ENCODE measurements at places on chromosomes 4 and X.
A peak's percentile ranks its signal among the peaks of the same experiment; 100 is the strongest.

DNA sequence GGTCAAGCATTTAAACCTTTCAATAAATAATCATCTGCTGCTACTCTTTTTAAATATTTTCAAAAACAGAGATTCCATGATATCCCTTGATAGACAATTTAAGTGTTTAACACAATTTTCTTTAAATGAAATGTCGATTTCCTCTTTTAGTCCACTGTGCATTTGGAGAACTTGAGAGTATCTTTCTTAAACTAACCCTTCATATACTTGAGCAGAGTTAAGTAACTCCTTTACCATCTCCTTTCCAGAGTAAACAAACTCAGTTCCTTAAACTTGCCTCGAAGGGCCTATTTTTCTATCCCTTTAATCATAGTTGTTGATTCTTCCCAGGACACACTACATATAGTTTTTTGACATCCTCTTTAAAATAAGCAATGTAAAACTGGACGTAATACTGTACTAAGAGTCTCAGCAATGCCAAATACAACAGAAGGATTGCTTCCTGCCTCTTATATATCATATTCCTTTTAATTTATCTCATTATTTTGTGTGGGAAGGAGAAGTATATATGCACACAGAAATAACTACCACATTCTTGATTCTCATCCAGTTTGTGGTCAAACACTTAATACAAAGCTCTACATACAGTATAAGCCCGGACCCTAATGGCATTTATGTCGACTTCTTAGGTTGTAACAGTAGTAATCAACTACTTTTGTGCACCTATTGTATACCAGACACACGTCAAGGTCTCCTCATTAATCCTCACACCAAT lies 22.8 kb downstream of the RAB28 start:
- no peak for DNase-seq

DNA sequence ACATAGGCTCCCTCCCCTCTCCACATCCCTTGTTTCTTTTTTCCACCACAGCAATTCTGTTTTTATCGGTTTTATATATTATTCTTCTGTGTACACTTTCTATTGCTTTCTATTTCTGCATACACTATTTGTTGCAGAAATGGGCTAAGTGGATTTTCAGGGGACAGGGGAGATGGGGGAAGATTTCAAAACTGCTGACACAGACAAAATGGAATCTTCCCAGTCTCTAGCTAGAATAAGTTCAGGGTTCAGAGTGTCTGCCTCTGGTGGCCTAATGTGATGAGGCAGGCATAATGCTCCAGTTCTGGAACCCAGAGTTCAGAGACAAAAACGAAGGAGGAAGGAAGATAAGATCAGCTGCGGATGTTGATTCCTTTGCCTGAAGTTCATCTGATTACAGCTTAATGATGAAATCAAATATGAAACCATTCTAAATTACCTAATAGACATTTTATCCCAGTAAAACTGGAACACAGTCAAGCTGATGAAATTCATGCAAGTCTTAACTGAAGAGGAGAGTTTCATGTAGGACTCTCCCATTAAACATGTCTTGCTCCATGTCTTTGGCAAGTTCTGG lies 447.1 kb downstream of the AFF2 start:
- no peak for DNase-seq

DNA sequence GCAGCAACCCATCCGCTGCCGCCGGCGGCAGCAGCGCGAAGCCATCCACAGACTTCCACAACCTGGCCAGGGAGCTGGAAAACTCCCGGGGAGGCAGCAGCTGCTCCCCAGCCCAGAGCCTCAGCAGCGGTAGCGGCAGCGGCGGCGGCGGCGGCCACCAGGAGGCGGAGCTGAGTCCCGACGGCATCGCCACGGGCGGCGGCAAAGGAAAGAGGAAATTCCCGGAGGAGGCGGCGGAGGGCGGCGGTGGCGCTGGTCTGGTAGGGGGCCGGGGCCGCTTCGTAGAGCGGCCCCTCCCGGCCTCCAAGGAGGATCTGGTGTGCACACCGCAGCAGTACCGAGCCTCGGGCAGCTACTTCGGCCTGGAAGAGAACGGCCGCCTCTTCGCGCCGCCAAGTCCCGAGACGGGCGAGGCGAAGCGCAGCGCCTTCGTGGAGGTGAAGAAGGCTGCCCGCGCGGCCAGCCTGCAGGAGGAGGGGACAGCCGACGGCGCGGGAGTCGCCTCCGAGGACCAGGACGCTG lies 4.9 kb downstream of the PRDM8 start:
- peak; percentile 90 for DNase-seq

DNA sequence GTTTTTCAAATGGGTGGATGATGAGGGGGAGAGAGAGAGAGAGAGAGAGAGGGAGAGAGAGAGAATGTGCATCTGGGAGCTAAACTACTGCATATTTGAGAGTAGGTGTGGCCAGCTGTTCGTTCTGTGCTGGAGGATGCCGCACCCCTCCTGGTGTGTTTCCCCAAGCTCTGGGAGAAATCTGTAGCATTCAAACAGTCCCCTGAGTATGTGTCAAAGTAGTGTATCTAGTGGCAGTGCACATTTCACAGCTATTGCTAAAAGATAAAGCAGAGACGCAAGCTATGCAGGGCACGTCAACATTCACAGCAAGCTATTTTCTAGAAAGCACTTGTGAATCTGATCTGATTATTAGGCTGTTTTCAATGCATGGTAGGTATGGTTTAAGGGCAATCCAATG lies 83.5 kb upstream of the LIMCH1 start:
- no peak for DNase-seq

DNA sequence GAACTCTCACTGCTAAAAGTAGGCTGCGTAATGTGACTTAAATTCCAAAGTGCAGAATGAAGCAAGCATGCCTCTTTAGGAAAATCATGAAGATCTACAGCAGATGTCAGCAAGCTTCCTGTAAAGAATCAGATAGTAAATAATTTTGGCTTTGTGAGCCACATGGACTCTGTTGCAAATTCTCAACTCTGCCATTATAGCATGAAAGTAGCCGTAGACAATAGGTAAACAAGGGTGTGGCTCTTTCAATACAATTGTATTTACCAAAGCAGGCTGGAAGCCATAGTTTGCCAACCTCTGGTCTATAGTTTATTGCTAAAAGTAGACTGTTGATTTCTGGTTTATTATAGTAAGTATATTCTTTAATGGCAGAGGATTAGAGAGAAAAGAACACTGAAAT lies 80.3 kb upstream of the FAM9B start:
- no peak for DNase-seq

- DNase-seq: no peak
Measured at GRCh38 chr4:184267673-184268583, 50.3 kb upstream of the ENPP6 start.

DNA sequence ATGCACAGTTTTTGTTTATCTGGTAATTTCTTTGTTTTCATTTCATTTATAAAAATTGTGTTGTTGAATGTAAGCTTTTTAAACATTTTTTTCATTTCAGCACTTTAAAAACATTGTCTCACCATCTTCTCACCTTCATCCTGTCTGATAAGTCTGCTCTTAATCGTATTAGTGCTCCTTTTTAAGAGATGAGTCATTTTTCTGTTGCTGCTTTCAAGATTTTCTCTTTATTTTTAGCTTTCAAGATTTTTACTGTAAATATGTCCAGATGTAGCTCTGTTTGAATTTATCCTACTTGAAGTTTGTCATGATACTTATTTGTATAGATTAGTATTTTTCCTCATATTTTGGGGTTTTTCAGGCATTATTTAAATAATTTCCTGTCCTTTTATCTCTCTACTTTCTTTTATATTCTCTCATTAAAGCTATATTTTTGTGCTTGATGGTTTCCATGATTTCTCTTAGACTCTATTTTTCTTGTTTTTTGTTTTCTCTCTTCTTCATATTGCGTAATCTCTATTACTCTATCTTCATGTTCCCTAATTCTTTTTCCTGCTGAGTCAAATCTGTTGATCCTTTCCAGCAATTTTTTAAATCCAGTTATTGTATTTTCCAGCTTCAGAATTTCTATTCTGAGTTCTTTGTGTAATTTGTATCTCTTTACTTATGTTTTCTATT lies 1400.4 kb upstream of the PCDH7 start:
- DNase-seq: no peak

- no peak for DNase-seq
Measured at GRCh38 chr4:6781113-6781512, 1.4 kb upstream of the KIAA0232 start.

- DNase-seq: no peak
Measured at GRCh38 chr4:21792736-21793135, 155.8 kb downstream of the KCNIP4 start.

DNA sequence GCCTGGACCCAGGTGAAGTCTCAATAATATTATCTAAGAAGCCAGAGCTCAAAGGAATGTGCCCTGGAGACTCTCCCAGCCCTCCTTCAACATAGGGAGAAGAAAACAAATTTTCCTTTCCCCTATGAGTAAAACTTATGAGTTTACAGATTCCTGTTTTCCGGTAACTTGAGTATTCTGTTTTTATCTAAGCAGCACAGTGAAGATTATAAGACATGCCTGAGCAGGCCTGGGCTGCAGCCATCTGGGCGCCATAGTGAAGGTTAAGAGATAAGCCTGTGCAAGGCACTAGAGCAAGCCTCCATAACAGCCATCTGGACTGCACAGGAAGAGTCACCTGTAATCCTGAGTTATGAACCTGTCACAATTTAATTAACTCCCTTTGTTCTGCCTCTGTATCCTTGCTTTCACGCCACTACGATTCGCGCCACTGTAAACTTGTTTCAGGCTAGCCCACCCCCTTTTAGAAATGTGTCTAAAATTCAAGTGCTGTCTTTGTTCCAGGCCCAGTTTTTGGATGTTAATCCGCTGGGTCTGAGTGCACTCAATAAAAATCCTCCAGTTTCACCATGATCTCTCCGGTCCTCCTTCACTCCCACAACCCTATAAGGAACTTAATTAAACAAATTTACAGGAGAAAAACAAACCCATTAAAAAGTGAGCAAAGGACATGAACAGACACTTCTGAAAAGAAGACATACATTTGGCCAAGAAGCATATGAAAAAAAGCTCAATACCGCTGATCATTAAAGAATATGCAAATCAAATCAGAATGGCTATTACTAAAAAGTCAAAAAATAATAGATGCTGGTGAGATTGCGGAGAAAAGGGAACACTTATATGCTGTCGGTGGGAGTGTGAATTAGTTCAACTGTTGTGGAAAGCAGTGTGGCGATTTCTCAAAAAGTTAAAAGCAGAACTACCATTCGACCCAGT lies 189.5 kb downstream of the APBB2 start:
- DNase-seq: no peak

DNA sequence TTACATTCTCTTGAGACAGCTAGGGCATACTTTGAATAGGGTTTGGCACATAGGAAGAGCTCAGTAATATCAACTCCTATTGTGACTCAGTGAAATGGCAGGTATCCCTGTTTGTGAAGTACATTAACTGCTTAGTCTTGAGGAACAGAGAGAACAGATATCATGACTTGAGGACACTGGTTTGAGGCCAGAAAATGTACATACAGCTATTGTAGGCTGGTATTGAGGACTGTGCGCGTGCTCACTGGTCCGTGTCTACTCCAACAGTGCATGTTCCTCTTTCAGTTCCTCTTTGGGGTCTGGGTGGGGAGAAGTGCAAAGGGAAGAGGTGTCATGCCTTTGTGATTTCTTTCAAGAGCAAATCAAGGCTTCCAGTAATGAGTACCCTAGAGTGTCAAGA lies 34.6 kb upstream of the TBC1D9 start:
- no peak for DNase-seq

Data from suprapubic skin (tissue), 4 donors.